Naive thymus-derived CD8-positive, alpha-beta T cell (primary cell): ENCODE measurements at places on chromosomes 16 and 17. TPM values are rescaled to one million over a fixed set of nuclear protein-coding genes. Genes with fewer than 3 reads are reported as not detected.

- DNase-seq: no peak
These were observed 15.7 kb upstream of the DHX8 start for GRCh38 chr17:43467981-43468581.

- DNase-seq: no peak
These were observed 7.5 kb upstream of the XPO6 start for GRCh38 chr16:28219282-28219681.

DNA sequence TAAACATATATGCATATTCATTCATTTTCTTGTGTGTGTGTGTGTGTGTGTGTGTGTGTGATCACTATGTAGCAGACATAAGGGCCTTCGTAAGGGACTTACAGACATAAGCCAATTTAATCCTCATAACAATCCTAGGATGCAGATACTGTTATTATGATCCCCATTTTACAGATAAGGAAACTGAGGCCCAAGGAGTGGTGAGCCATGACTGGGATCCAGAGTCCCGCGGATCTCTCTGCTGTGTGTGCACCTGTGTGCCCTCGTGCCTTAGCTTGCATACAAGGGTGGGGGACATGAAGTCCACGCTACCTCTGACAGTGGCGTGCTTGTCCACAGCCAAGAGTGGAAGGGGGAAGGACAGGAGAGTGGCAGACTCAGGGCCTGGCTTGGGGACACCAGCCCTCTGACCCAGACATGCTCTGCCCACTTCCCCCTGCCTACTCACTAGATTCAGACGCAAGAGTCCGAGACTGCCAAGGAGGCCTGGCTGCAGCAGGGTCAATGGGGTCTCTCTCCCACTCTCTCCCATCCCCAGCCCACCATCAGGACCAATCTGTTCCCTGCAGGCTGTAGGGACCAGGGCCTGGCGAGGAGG lies 9.8 kb upstream of the SMTNL2 start:
- peak; percentile 55 for DNase-seq

GRCh38 chr16:21001262-21001661 lies 100.7 kb downstream of the LYRM1 start:
- no peak for DNase-seq

- DNase-seq: no peak
These were observed 13.2 kb downstream of the IGFBP4 start for GRCh38 chr17:40456396-40456951.

DNA sequence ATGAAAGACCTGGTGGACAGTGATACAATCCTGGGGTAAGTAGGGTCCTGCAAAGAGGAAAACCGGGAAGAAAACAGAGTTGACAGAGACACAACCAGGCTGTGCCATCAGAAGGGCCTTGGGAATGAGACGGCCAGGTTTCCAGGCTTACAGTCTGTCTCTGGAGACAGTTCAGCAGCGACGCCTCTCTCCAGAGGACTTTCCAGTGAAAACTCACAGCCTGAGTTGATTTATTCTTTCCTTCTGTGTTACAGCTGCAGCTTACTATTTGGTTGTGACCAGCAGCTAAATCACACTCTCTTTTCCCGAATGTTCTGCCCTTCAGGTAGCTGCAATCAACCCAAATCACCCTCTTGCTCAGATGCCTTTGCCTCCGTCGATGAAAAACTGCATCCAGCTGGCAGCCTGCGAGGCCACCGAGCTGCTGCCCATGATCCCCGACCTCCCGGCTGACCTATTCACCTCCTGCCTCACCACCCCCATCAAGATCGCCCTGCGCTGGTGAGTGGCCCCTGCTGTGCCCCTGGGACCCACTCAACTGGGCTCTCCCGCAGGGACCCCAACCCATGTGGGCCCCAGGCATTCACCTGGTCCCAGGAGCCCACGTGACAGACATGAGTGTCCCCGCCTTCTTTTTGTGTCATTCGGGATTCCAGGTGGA lies 209.2 kb downstream of the RPTOR start:
- DNase-seq: no peak

DNA sequence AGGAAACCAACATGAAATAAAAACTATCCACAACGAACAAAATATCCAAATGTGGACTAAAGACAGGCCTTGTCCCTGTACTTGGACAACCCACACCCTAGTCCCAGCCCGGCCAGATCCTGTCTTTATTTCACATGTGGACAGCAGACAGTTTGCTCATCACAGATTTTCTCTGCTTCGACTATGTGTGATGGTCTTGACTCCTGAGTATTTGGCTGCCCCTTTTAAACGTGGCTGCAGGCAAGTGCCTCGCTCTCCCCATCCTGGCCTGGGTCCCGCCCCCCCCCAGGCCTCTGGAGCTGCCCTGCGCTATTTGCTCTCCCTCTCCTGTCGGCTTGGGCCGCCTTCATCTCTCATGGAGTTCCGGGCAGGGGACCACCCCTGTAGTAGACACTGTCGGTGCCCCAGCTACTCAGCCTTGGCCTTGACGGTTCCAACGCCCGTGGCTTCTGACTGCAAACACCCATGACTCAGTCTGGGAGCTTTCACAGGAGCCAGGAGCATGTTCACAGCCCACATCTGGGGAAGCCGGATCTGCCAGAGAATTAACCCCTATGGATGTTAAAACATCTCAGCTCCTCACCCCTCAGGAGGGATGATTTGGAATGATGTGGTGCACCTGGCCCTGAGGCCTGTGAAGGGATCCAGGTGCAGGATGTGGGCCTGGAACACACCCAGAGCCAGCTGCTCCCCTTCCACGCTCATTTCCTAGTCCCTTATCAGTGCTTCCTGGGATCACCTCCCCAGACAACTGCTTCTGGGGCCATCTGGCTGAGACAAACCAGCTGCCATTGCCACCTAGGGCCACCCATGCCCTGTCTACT lies 229.7 kb upstream of the RPL38 start:
- DNase-seq: no peak

DNA sequence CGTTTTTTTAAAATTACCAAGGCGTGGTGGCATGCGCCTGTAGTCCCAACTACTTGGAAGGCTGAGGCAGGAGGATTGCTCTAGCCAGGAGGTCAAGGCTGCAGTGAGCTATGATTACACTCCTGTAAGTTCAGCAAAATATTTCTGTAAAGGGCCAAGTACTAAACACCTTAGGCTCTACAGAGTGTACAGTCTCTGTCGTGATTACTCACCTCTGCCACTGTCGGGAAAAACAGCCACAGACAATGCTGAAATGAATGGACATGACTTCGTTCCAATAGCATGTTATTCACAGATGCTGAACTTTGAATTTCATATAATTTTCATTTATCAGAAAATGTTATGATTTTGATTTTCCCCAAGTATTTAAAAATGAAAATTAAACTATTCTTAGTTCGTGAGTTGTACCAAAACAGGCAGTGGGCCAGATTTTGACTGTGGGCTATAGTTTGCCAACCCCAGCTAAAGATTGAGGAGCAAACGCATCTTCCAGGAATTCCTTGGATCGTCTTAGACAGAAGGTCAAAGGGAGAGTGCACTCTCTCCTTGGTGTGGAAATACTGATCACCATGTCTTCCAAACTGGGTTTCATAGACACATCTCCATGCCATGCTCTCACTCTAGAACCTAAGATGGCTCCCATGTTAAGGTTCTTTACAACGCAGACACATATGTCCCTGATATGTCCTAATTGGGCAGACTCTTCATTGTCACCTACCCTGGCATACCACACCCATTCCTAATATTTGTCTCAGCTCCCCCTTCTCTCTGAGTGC lies 89.5 kb downstream of the MARF1 start:
- no peak for DNase-seq

GRCh38 chr17:9684955-9685621 lies 39.8 kb downstream of the USP43 start:
- DNase-seq: no peak

DNA sequence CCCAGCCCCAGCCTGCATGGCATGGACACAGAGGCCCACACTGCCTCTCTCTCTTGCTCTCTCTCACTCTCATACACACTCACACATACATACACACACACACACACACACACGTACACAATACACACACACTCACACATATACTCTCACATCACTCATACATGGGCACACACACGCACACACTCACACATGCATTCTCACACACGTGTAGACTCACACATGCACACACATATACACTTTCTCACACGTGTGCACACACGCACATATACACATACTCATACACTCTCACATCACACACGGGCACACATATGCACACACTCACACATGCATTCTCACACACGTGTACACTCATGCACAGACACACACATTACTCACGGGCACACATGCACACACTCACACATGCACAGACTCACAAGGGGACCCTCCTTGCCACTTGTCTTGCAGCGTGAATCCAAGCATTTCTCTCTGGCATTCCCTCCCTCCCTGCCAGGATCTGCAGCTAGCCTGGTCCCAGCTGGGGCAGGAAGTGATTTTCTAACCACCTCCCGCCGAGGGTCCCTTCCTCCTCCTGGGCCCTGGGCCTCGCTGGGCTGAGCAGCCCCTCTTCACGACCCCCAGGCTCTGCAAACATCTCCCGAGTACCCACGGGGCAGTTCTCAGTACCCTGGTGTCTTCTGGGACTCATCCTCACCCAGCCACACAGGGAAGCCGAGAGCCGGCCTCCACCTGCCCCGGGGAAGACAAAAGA lies 37.5 kb downstream of the IL21R start:
- DNase-seq: no peak

DNA sequence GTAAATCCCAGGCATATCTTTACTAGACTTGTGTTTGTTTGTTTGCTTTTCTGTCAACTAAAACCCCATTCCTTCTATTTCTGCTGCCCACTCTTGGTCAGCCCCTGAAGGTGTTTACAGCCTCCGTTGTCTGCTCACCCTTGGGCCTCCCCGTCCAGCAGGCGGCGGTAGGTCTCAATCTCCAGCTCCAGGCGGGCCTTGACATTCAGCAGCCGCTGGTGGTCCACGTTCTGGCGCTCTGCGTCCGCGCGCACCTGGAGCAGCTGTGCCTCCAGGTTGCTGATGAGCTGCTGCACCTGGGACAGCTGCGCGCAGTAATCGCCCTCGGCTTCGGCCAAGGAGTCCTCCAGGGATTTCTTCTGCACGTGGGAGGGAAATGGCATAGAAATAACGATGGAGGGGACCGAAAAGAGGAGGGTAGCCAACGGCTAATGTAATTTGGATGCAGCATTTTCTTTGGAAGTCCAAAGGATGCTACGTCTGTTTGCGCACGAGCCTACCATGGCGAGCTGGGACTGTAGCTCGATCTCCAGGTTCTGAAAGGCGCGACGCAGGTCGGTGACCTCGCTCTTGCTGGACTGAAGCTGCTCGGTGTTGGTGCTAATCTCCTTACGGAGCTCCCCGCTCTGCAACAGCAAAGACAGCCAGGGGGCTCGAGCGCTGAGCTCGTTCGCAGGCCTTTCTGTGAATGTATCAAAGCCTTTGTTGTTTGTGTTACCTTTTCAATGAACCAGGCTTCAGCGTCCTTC lies 3.9 kb downstream of the KRT12 start:
- no peak for DNase-seq

GRCh38 chr17:77690271-77691161 lies 268.0 kb upstream of the TNRC6C start:
- no peak for DNase-seq

DNA sequence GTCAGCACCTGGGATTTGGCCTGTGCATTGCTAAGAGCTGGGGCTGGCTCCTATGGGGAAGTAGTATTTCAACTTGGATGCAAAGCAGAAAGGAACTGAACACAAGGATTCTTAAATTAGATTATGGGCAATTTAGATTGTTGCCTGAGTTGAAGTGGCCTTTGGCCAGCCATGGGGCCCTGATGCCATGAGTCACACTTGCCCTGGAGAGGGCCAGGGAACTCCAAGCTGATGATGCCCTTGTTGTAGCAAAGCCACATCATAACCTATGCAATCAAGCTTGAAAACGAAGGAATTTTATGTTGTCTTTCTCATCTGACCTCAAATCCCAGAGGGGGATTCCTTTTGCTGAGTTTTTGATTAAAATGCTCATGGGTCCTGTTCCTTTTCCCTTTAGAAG lies 3.9 kb upstream of the SPATA32 start:
- DNase-seq: no peak

GRCh38 chr17:34761646-34762045 lies 182.3 kb downstream of the TMEM132E start:
- no peak for DNase-seq

DNA sequence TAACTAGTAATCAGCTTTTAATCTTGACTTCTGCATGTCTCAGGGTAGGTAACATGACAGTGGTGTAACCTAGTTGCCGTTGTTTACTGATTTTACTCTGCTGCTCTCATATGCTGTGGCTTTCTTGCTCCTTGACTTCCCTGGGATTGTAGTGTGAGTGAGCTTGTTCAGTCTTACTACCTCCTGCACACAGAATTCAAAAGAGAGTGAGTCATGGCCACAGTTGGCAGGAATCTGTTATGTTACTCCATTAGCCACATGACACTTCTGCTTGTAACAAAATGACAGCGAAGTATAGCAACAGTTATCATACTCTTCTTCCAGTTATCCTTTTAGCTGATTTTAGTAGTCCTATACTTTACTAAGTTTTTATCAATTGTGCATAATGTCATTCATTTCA lies 18.8 kb downstream of the TNRC6A start:
- DNase-seq: no peak

DNA sequence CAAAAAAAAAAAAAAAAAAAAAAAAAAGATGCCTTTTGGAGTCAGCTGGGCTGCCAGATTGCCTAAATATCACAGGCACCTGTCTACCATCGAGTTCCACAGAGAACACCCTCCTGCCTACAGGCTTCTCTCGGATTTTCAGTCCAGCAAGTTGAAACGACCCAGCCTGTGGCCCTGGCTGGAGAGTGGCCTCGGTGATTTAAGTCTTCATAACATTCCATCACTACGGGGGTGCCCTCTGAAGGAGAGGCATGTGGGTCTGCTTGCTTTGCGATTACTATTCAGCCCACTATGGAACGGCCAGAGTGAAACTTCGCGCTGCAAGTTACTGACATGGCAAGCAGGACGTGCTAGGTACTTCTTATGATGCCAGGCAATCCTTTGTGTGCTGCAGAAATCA lies 42.8 kb downstream of the MARCHF10 start:
- no peak for DNase-seq

DNA sequence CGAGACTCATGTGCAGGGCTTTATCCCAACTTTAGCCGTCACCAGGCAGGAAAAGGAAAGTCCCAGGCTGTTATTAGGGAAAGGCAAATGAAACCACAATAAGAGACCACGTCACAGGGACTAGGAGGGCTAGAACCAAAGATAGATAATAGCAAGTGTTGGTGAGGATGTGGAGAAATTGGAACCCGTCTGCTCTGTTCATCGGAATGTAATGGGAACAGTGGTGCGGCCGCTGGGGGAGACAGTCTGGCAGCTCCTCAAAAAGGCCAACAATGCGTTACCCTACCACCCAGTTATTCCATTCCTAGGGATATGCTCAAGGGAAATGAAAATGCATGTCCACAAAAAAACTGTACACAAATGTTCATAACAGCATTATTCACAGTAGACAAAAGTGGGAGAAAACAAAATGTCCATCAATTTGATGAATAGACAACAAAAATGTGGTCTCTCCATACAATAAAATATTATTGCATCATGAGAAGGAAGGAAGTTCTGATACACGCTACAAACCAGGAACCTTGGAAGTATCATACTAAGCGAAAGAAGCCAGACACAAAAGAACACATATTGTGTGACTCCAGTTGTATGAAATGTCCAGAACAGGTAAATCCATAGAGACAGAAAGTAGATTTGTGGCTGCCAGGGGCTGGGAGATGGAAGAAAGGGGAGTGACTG lies 19.5 kb upstream of the USP10 start:
- no peak for DNase-seq

TBC1D16 gene
- 0.48 TPM for polyA plus RNA-seq

SDF2 gene
- polyA plus RNA-seq: 59.0 TPM

PYDC1 gene
- not detected for polyA plus RNA-seq

PLEKHH3 gene
- not detected for polyA plus RNA-seq

CD7 gene
- polyA plus RNA-seq: 205 TPM

BCAR1 gene
- polyA plus RNA-seq: not detected

TNFSF13 gene
- 2.1 TPM for polyA plus RNA-seq
